ENCODE measurements at places on chromosomes 12 and 14.

- DNase-seq, result no peak
Measured at GRCh38 chr14:100603341-100604120, 16.3 kb upstream of the BEGAIN start.

- no peak for DNase-seq
Measured at GRCh38 chr14:59771577-59771976, 99.0 kb downstream of the RTN1 start.

GRCh38 chr14:92694807-92695206 is 53.6 kb downstream of the LGMN start:
- DNase-seq, result no peak

DNA sequence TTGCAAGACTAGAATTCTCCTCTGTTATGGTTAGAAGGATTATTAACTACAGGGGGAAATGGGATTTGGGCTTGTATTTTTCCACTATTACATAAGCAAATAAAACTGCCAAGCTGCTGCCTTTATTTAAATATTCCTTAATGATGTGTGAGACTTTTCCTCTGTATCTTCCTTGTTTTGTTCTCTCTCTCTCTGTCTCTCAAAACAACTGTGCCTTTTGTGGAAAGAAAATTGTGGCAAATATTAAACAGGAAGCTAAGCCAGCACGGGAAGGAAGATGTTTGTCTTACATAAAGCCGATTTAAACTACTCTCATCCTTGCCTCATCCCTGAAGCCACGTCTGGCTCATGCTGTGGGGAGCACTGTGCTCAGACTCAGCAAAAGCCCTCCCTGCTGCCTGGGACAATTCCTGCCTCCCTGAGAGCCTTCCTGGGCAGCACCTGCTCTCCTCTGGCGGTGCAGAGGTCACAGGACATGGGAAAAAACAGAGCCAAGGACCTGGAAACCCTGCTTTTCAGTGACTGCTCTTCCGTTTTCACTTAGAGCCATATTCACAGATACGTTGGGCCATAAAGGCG is 237.2 kb downstream of the SLC15A4 start:
- no peak for DNase-seq

GRCh38 chr14:60658909-60659585 is 9.8 kb upstream of the SIX1 start:
- DNase-seq, result no peak

DNA sequence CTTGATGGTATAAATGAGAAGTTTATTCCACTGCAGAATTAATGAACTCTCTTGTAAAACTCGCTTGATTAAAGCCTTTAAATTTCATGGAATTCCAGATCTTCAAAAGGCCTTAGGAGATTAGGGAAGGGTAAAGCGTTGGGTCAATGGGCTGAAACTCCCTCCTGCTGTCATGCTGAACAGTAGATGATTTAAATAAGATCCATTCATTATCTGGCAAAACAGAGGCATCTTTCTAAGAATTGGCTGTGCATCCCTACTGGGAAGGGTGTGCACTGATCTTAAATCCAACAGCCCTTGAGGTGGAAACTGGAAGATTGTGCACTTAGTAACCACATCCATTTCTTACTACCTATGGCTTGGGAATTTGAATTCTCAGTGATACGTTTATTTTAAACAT is 56.0 kb downstream of the PLCZ1 start:
- no peak for DNase-seq

- no peak for DNase-seq
Measured at GRCh38 chr12:81541121-81541520, 218.0 kb downstream of the PPFIA2 start.

- DNase-seq, result no peak
Measured at GRCh38 chr12:115396567-115396966, 712.6 kb upstream of the TBX3 start.

GRCh38 chr12:124761871-124762270 is 101.8 kb downstream of the SCARB1 start:
- no peak for DNase-seq

DNA sequence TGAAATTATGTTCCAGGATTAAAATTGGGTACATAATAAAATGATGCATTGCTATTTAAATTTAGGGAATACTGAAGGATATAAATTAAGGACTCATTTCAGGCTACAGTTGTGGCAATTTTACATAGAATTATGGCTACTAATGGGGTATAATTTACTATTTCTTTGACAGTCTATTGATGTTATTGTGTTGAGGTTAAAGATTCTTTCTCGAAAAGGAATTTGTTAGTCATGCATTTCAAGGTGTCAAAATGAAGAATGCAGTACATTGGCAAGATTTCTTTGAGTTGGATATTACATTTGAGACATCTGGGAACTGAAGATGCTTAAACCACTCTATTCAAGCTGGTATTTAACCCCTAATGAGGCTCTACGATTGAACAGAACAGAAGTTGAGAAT is 28.3 kb downstream of the SLC5A8 start:
- DNase-seq, result no peak

GRCh38 chr14:52906141-52906601 is 44.7 kb downstream of the FERMT2 start:
- DNase-seq, result no peak

DNA sequence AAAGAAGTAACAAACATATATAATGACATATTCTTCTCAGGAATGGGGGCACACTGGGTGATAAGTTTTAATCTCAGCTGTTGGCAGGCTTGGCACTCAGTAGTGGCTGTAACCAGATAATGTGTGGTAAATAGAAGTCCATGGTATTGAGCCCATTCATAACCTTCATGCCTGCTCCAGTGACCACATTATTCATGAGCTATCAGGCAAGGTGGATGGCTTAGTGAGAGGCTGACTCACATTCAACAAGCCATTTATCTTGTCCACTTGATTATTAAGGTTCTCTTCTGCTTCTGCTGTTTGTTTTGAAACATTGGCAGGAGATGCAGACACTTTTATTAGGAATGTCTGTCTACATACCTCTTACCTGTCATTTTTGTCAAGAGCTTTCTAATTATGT is 950.4 kb upstream of the LRFN5 start:
- DNase-seq, result no peak

GRCh38 chr14:71324767-71325272 is 417.6 kb downstream of the PCNX1 start:
- no peak for DNase-seq

DNA sequence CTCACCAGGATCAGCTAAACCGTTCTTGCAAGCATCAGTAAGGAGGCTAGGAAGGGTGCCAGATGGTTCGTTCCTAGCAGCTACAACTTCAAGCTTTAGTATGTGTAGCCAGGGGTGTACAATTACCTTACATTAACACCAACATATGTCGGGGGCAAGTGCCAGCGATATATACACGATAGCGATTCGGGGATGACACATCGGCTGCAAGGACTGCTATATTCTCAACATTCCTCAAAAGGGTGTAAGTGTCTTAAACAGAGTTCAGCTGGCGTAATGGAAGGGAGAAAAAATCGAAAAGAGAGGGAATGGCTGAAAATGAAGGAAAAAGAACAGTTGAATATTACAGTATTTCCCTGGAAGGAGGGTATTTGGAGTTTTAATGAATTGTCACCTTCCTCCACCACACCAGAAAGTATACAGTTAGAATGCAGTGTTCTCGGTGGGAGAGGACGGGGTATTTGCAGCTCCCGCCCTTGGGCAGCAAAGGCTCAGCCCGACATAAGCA is 545 bp downstream of the LIMA1 start:
- DNase-seq, result no peak

DNA sequence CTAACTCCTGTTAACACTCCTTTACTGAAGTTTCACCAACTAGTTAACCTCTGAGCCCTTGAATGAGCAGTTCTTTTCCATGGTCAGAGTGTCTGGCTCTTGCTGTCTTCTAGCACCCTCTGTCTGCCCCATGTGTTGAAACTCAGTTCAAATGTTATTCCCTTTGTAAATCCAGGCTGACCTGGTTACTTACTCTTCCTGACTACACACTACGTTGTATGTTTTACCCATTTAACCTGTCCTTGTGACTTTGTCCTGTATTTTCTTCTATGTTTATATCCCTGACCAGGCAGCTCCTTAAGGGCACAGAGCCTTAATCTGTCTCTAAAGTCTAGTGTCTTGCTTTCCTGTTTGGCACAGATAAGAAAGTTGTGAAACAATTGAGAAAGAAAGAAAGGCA is 389.0 kb upstream of the RPL10L start:
- DNase-seq, result no peak

- DNase-seq, result no peak
Measured at GRCh38 chr12:69689638-69690037, 9.5 kb downstream of the BEST3 start.

DNA sequence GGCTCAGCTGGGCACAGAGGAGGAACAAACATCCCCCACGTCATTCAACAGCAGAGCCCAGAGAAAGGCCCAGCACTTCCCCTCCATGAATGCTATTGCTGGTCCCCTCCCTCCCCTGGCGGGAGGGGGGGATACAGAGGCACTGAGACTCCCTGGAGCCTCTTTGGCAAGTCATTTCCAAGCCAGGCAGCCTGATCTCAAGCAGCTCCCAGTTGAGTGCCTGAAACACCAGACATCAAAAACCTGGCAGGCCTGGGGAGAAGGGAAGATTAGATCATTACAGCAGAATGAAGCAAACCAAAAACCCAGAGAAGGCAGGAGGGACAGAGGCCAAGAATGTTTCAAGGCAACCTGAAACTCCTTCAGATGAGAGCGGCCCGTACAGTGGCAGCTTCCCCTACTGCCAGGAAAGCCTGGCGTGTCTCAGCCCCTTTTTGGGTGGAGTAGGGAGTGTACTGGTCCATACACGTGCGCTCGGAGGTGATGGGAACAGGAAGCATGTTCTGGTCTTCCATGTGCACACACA is 92.1 kb downstream of the LRRC74A start:
- no peak for DNase-seq

DNA sequence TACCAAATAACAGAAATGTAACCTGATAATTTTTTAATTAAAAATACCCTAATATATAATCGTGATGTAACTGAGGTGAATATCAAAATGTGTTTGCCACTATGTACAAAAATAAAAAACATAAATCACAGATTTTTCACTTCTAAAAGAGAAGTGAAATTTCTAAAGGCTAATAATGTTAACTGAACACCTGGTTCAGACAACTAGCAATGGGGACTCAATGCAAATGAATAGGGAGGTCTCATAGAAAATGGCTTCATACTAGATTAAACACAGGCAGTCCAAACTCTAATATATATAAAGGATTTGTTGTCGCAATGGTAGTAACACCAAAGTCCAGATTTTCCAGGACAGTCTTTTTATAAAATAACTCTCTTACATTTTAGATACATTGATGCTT is 365.4 kb upstream of the ATP2B1 start:
- DNase-seq, result no peak

GRCh38 chr14:83053022-83053710 is 1519.5 kb upstream of the SEL1L start:
- no peak for DNase-seq

DNA sequence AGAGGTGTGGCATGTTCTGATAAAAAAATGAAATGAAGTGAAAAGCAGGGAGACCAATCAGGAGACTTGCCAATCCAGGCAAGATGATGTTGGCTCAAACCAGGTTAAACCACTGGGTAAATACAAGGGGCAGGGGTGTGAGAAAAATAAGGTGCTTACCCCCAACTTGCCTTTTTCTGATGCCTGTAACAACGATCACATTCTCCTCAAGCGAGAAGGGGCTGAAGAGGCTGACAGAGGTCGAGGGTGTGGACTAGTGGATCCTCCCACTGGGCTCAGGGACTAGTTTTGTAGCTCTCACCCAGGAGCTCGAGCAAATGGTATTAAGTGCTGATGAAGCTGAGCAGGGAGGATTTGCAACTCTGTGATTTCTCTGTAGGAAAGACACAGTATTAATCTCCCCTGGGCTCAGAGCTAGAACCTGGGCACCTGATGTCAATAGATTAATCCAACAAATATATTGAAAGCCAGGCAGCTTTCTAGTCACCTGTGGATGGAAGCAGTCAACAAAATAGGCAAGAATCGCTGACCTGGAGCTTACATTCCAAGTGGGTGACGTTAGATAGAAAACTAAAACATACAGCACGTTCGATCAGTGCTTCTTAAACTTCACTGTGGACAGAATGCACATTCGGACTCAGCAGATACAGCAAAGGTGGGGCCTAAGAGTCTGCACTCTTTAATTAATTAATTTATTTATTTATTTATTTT is 15.2 kb upstream of the EAPP start:
- DNase-seq, result no peak

- no peak for DNase-seq
Measured at GRCh38 chr12:53955036-53955775, 503 bp downstream of the HOXC12 start.

DNA sequence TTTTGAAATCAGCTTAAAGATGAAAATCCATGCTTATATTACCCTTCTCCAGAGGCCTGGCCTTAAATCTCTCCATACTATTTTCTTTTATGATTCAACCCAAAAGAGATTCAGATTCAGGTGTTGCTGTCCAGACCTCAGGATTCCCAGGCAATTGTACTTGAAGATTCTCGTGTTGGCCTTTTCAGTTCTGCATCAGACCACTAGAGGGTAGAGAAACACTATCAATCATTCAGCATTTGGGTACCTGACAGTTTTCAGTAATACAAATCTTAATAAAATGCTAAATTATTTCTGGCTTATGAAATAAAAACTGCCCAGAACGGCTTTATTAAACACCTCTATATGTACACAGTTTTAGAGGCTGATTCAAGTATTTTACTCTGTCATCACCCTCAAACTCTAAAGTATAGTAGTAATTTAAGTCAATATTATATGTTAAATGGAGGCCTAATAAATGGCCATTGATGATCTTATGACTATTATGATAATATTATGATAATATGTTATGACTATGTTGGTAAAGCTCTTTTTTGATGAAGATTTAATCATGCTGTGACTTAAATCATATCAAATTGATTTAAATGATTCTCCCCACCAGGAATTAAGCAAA is 301.1 kb downstream of the DUSP6 start:
- no peak for DNase-seq

DNA sequence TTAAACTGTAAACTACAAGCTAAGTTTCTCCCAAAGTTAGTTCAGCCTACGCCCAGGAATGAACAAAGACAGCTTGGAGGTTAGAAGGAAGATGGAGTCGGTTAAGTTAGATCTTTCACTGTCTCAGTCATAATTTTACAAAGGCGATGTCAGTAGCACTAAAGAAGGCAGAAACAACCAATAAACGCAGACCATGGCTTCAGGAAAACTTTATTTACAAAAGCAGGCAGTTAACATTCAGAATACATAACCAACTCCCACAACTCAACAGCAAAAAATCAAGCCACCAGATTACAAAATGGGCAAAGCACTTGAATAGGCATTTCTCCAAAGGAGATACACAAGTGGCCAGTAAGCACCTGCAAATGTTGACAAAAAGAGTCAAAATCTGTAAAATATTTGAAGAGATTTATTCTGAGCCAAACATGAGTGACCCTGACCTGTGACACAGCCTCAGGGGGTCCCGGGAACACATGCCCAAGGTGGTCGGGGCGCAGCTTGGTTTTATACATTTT is 8.8 kb upstream of the ULK1 start:
- DNase-seq, result no peak

- no peak for DNase-seq
Measured at GRCh38 chr12:46717868-46718267, 107.9 kb downstream of the SLC38A4 start.

- no peak for DNase-seq
Measured at GRCh38 chr12:122985338-122986257, 5.1 kb downstream of the ARL6IP4 start.

GRCh38 chr12:49348781-49349180 is 2.1 kb downstream of the DNAJC22 start:
- DNase-seq, result no peak
